ENCODE measurements at places on chromosomes 3 and 15.

- DNase-seq = no peak
Observed at GRCh38 chr15:76204109-76204845, 107.0 kb downstream of the ETFA start.

DNA sequence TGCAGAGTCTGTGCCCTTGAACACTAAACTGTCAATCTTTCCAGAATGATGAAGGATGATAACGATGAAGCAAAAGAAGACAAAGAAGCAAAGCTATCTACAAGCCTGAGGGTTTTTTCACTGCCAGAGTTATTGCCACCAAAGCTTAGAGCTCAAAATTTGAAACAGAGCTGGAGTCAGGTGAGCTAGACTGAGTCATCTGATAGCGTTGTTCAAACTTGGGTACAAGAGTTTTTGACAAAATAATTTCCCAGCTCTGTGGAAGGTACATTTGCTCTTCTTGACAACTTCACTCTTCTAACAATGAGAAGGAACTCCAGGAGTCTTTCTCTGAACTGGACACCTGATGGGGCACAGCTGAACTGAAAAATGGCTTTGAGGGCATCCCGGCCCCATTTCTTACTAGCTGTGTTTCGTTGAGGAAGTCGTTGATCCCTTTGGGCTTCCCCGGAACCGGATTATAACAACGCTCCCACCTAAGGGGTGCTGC, 715 bp downstream of the MCCC1 start:
- DNase-seq = peak; percentile 8

- DNase-seq = peak; percentile 34
Observed at GRCh38 chr3:73540969-73541740, 83.6 kb downstream of the PDZRN3 start.

DNA sequence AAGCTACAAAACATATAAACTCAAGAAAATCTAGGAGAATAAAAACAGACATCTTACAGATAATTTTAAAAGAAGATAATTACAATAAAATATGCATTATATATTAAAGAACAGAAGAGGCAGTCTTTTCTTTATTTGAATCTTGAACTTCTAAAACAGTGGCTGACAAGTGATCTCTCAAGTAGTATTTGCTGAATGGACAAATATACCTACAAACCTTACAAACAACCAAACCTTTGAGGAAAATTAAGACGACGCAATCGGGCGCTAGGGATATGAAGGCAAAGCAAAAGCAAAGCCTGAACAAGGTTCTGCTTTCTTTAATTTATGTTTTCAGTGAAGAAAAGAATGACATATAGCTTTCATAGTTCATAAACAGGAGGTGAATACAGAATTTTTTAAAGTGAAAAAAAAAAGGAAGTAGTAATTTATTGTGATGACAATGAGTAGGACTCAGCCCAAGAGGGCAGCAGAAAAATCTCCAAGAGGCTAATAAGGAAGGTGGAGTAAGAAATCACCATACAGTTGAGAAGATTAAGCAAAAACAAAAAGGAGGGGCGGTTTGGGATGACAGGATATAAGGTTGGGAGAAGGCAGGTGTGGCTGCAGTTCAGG, 347.8 kb downstream of the TBC1D5 start:
- no peak for DNase-seq

DNA sequence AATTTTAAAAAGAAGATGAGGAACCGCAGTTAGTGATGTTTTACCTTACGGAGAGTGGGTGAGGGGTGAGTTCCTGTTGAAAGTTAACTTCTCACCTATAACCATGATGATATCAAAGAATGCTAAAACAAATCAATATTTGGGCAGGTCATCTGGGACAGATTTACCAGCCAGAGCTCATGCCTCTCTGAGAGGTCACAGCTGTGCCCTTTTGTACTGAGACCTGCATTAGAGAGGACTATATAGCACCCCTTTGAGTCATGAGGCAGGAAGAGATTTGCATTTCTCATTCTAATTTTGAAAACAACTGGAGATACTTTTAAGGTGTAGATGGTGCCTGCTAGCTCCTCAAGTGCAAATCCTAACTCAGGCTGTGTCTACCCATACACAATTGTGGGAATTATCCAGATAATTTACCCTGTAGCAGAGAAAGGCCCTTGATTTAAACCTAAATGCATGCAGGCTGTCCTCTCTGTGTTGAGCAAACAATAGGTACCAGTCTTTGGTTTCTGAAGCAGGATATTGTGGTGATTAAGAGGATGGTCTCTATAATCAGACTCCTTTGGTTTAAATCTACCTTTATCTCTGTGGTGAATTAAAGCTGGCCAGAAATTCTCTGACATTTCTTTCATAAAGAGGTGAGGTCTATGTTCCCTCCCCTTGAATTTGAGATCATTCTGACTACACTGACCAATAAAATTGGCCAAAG, 5.8 kb upstream of the TM4SF4 start:
- no peak for DNase-seq

- no peak for DNase-seq
Observed at GRCh38 chr3:59810606-59811005, 760.8 kb upstream of the CFAP20DC start.

GRCh38 chr3:13494463-13495350, 14.6 kb downstream of the HDAC11 start:
- DNase-seq = peak; percentile 33

GRCh38 chr3:1468145-1468544, 375.3 kb downstream of the CNTN6 start:
- no peak for DNase-seq

DNA sequence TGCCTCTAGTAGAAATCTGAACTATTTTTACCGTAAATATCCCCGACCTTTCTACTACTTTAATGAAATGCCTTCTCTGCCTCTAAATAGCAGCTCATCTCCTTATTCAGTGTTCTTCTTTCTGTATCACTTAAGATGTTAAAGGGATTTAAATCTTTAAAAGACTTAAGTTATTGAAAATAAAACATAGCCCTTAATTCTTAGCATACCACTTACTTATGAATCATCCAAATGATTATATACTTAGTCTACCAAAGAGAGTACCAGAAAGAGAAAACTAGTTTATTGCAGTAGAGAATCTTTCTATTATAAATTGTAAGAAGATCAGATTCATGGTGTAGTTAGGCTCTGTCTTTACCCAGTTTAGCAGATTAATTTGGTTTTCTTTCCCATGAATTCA, 802.0 kb downstream of the TBL1XR1 start:
- no peak for DNase-seq

- peak; percentile 54 for DNase-seq
Observed at GRCh38 chr3:4736284-4736861, 242.9 kb upstream of the BHLHE40 start.

DNA sequence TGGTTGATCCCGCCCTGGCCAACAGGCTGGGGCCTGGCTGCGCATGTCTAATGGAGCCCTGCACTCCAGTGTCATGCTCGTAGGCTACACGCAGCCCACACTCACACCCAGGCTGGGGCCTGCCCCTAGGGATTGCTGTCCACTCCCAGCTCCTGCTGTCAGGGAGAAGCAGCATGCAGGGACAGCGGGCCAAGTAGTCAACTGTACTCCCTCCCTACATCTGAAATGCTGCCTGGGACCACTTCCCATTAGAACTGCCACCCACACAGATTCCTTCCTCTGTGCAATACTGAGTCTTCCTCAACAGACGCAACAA, 16.1 kb downstream of the ALS2CL start:
- DNase-seq = no peak

- no peak for DNase-seq
Observed at GRCh38 chr3:112413074-112413473, 80.1 kb downstream of the CD200 start.

GRCh38 chr3:35832140-35832571, 192.8 kb downstream of the ARPP21 start:
- peak; percentile 5 for DNase-seq

- no peak for DNase-seq
Observed at GRCh38 chr3:5729852-5730251, 542.3 kb downstream of the EDEM1 start.

- DNase-seq = no peak
Observed at GRCh38 chr3:88936831-88937230, 170.6 kb upstream of the EPHA3 start.

- DNase-seq = peak; percentile 7
Observed at GRCh38 chr3:189195302-189195701, 23.5 kb downstream of the TPRG1 start.

GRCh38 chr3:23051240-23052140, 151.6 kb upstream of the UBE2E2 start:
- no peak for DNase-seq

- DNase-seq = no peak
Observed at GRCh38 chr3:66476852-66477381, 23.9 kb downstream of the LRIG1 start.

DNA sequence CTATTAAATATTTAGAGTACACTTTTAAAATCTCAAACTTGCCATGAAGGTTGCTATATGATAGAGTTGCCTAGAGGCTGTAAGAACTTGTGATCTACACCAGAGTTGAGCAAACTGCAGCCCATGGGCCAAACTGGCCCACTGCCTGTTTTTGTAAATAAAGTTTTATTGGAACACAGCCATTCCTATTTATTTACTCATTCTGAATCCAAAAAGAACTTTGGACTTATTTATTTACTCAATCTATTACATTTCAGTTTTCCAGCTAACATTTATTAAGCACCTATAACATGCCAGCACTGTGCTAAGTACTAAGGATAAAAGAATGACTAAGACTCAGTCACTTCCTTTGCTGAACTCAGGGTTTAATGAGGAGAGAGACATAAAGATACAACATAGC, 403.6 kb downstream of the ERC2 start:
- peak; percentile 13 for DNase-seq

GRCh38 chr3:152356870-152357276, 88.1 kb downstream of the MBNL1 start:
- no peak for DNase-seq

GRCh38 chr15:89361451-89362202, 27.0 kb upstream of the POLG start:
- DNase-seq = peak; percentile 56

DNA sequence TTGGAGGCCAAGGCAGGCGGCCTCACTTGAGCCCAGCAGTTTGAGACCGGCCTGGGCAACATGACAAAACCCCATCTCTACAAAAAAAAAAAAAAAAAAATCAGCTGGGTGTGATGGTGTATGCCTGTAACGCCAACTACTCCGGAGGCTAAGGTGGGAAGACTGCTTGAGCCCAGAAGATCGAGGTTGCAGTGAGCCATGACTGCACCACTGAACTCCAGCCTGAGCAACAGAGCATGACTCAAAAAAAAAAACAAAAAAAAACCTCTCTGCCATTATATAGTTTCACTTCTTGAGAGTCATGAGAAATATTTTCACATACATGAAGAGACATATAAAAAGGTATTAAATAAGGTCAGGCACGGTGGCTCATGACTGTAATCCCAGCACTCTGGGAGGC, 45.9 kb upstream of the CP start:
- no peak for DNase-seq

DNA sequence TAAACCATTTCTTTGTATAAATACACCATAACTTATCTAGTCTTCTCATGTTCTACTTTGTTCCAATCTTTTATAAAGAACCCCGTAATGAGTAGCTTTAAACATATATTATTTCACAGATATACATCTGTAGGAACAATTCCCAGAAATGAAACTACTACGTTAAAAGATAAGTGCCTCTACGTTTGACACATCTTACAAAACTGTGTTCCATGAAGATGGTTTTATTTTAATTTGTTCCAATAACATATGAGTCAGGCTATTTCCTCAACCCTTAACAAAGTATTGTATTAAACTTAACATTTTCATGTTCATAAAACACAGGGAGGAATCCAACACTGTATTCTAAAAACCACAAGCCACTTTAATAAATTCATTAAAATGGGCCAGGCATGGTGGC, 52.9 kb downstream of the TRPM7 start:
- DNase-seq = peak; percentile 65

DNA sequence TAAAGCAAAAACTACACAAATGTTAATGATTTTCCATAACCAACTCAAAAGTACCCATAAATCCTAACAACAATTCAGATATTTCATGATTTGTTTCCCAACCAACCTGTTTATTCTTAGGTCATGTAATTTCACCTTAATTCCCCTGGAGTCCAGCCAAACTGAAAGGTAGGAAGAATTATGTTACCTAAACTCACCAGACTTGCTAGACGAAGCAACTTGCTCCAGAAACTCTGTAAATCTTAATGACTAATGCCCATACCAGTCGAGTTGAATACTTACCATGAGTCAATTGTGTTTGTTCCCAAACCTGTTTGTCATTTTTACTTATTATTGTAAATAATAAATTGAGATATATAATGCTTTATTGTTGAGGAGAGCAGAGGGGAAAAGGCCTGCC, 1030.0 kb downstream of the TBL1XR1 start:
- DNase-seq = no peak
